Stimulated activated CD8-positive, alpha-beta memory T cell treated with anti-CD3 and anti-CD28 coated beads, Interleukin-2, amount 100 ng/mL, for 48 hours (primary cell): ENCODE measurements at places on chromosomes 4 and X.

GRCh38 chr4:147012059-147012707, 66.5 kb upstream of the TTC29 start:
- no peak for DNase-seq

- no peak for DNase-seq
Measured at GRCh38 chrX:120536061-120536460, 24.7 kb downstream of the CUL4B start.

GRCh38 chr4:153909672-153910071, 120.8 kb upstream of the SFRP2 start:
- no peak for DNase-seq

GRCh38 chrX:30713061-30713525, 59.9 kb downstream of the GK start:
- peak; percentile 24 for DNase-seq

- no peak for DNase-seq
Measured at GRCh38 chr4:150363721-150364688, 217.9 kb upstream of the MAB21L2 start.

DNA sequence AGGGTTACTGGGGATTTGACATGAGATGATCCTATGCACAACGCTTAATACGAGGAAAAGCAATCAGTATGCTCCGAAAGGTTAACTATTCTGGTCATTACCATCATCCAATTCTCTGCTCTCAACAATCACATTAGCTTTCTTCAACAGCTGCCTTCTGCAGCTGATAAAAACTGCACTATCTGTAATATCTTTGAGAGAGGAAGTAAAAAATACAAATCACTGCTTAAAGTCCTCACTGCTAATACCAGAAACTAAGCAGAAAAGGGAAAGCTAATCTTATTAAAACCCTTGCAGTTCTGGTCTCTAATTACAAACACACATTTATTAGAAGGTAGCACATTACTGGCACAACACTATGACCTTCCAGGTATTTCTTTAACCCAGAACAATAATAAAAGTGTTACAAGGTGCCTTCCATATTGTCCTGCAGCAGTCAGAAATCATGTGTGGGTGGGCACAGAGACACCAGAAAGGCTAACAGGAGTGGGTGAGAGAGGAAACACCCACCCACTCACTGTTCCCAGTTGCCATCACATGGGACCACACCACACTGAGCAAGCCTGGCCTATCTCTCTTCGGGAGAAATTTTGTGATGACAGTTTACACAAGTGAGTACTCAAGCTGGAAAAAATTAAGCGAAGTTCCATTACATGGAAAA, 71.0 kb downstream of the RELL1 start:
- no peak for DNase-seq

- no peak for DNase-seq
Measured at GRCh38 chrX:47180346-47180745, 13.3 kb upstream of the UBA1 start.

- DNase-seq = no peak
Measured at GRCh38 chr4:1061760-1062159, 50.3 kb downstream of the FGFRL1 start.

- no peak for DNase-seq
Measured at GRCh38 chr4:137543648-137544047, 11.4 kb upstream of the PCDH18 start.

- no peak for DNase-seq
Measured at GRCh38 chrX:130174045-130174704, 2.4 kb downstream of the RAB33A start.

DNA sequence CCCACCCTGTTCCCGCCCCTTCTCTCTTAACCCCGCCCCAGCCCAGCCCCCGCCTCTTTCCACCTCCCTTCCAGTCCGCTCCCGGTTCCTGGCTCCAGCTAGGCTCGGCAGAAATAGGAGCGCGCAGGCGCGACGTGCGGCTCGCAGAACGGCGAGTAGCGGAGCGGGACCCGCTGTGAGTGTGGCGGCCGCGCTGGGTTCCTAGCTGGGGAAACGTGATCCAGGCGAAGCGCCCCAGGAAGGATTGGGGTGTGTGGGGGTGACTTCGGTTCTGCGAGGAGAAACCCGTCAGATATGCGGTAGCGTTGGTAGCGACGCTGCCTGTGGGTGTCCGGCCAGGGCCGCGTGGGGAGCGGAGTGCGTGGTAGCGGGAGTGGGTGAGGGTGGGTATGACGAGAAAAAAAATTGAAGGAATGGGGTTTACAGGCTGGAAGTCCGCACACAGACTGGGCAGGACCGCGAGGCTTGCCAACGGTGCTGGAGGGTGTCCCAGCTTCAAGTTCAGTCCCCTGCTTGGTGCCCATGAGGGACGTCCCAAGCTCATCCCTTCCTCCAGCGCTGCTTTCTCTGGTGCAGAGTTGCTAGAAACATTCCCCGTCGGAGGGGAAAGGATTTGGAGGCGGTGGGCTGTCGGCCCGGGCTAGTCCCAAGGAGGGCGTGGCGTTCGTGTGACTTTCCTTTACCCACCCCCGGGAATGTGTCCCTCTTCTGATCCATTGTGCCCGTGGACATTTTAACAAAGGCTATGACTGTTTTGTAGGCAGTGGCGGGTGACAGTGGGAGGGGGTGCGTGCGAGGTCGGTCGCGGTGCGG, at the start of gene PRRG1:
Gene PRRG1 (plus strand): TSS at position 144 of the 813 bp plus-strand sequence. CDS start 56,886 bp downstream, outside the sequence.
- no peak for DNase-seq

DNA sequence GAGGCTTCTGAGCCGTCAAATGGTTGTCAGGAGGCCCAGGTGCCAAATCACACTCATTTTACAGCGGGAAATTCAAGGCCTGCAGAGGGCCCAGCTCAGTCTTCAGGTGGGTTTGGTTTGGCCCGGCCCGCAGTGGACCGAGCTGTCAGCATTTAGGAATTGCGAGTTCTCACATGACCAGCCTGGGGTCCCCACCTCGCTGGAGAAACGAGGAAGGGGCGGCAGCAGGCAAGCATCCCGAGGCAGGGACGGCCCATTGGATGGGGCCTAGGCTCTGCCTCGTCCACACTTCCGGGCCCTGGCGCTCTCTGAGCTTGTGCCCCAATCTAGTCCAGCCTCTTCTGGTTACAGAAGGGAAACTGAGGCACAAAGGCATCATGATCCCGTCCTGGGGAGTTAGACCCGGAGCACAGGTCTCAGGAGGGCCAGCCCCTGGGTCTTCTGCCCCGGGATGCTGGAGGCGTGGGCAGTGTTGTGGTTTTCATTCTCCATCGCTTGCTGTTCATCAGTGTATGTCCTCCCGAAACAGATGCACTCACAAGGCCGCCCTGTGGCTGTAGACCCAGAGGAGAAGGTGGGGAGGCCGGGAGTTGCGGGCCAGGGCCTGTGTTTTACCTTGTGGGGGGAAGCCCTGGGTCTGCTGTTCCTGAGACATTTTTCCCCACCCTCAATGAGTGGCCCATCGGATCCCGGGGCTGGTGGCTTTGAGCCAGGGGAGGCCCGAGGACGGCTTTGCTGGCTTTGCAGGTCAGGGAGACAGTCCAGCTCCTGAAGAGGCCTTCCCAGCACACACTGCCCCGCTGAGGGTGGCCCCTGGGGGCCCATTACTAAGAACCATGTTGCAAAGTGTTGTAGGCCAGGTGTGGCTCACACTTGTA, 8.9 kb downstream of the PSAPL1 start:
- no peak for DNase-seq

GRCh38 chrX:20789103-20789502, 522.4 kb upstream of the RPS6KA3 start:
- DNase-seq = no peak

GRCh38 chr4:766152-766515, 59.8 kb downstream of the CPLX1 start:
- no peak for DNase-seq

- no peak for DNase-seq
Measured at GRCh38 chr4:2040391-2041238, 18.5 kb upstream of the NAT8L start.

- DNase-seq = no peak
Measured at GRCh38 chr4:66872661-66873060, 672.6 kb downstream of the CENPC start.

DNA sequence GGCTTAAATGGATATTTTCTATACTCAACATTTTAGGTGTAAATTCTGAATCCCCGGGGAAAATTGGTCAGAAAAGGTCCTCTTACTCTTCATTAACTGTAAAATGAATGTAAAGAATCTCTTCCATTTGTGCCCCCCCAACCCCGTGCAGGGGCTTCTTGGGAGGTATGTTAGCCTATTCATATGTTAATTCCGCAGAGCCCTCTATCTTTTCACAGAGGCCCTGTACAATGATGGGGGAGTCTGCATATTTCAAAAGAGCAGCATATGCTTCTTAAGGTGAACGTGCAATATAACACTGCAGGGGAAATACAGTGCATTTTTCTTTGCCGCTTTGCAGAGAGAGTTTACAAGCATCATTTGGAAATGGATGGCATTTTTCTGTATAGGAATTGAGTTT, 88.5 kb upstream of the CXorf66 start:
- DNase-seq = no peak

DNA sequence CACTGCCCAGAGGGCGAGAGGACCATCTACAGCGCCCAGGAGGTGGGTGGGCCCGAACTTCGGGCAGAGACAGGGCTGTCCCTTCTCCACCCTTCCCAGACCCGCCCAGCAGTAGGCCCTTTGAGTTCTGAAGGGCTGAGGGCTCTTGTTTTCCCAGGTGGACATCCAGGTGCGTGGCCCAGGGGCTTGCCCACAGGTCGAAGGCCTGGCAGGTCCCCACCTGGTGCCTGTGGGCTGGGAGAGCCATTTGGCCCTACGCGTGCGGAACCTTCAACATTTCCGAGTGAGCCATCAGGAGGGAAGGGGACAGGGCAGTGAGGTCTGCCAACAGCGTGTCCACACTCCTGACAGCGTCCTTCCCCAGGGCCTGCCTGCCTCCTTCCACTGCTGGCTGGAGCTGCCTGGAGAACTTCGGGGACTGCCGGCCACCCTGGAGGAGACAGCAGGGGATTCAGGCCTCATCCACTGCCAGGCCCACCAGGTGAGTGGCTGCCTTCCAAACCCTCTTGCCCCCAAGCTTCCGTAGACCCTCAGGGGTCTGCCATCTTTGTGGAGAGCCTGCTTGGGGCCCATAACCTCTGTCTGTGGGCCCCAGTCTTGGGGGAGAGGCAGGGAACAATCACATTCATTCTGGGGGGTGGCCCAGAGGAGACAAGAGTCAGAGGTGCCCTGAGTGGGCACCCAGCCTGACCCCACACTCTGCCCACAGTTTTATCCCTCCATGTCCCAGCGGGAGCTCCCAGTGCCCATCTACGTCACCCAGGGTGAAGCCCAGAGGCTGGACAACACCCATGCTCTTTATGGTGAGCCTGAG, 6.8 kb downstream of the PLXNB3 start:
- no peak for DNase-seq

DNA sequence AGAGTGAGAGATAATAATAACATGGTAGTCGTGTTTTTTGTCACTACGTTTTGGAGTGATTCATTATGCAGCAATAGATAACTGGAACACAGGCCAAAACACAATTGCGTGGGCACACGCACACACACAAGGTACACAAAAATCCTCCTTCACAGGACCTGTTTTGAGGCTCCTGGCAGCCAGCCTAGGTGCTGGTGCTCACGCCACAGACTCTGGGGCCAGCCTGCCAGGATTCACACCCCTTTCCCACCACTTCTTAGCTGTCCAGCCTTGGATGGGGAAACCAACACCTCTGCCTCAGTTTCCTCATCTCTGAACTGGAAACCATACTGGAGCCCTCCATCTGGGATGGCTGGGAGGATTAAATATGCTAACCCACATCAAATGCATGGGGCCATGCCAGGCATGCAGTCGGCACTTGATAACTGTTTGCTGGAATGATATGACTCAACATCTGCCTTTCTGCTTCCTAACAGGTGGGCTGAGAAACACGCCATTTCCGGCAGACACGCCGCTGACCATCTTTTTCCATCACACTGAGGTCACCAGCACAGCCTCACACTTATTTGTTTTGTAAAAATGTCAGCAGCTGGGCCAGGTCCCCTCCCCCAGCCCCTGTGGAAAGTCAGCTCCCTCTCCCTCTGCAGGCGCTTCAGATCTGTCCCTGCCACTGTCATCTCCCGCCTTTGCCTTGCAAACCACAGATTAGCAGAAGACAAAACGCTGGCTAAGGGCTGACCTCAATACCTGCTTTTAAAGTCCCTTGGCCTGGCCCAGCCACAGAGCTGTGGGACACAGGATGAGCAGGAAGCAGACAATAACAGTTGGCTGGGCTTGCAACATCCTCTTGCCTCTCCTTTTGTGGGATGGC, 237.5 kb downstream of the BCOR start:
- peak; percentile 64 for DNase-seq

GRCh38 chr4:162838671-162839070, 328.0 kb downstream of the NAF1 start:
- DNase-seq = no peak

- no peak for DNase-seq
Measured at GRCh38 chr4:159175989-159176375, 73.1 kb downstream of the RAPGEF2 start.

DNA sequence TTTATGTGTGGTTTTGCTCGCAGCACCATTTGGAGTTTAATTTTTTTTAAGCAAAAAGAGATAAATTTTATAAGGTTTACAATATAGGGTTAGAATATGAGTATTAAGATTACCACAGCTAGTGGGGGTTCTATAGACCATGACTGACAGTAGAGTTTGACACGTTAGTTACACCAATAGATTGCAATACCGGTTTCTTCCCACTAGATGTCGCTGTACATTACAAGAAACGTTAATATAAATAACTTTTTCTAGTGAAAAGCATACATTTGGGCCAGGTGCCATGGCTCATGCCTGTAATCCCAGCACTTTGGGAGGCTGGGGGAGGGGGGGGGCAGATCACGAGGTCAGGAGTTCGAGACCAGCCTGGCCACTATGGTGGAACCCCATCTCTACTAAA, 433.6 kb downstream of the MAGEB5 start:
- no peak for DNase-seq

- DNase-seq = no peak
Measured at GRCh38 chr4:123469696-123470095, 73.1 kb downstream of the SPRY1 start.

DNA sequence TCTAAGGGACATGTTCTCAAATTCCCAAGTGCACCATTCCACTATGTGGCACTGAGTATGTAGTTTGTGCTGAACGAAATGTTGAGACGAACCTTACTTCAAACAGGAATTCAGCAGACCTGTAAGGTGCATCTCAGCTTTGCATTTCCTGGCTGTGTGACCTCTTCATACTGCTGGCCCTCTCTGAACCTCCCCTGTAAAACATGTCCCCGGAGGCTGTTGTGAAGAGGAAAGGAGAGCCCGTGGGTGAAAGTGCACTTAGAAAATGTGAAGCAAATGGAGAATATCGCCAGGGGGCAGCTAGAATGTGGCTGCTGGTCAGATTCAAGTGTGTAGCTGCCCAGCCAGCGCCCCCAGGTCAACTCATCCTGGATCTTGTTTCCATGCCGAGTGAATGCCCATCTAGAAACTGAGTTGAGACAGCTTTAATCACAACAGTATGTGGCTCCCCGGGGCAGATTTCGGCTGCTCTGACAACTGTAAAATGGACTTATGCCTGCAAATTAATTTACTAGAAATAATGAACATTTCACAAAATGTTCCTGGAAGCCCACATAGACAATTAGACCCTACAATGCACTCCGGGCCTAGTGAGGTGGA, 263.3 kb downstream of the EVC2 start:
- no peak for DNase-seq

DNA sequence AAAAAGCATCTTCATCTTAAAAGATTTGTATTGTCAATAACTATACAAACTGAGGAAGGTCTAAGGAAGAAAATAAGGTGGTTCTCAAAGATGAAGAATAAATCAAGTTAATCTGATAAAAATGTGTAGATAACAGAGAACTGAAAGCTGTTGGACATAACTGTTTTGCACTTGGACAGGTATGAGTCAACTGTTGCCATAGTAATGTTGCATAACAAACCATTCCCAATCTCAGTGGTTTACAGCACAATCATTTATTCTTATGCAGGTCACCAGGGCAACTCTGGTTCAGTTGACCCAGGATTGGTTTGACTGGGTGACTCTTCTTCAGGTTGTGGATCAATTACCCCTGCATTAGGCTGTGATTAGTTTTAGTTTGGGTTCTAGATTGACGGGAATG, 2197.7 kb downstream of the ARAP2 start:
- no peak for DNase-seq
